ENCODE measurements at places on chromosomes 4 and X. TPM values are rescaled to one million over a fixed set of nuclear protein-coding genes. Genes with fewer than 3 reads are reported as not detected.

DNA sequence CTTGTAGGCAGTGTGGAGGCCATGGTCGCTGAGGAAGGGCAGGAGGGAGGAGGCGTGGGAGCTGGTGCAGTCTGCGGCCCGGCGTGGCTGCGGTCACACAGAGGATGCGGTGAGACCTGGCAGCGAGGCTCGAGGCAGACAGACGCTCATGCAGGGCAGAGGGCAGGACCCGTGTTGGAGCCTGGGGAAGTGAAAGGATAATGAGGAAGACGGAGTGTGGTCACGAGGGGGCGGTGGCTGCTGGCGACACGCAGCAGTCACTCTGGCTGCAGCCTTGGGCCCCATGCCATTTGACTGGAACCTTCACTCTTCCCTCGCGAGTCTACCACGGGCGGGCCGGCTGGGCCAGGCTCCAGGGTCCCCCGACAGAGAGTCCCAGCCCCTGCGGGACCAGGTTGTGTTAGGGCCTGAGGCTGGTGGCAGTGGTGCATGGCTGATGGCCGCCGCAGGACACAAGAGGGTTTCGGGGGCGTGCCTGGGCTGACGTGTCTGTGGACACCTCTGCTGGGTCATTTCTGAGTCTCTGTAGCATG is 68.8 kb upstream of the HGFAC start:
- DNase-seq = no peak

- no peak for DNase-seq
These were observed 8.9 kb downstream of the PGAM4 start for GRCh38 chrX:77960567-77960966.

DNA sequence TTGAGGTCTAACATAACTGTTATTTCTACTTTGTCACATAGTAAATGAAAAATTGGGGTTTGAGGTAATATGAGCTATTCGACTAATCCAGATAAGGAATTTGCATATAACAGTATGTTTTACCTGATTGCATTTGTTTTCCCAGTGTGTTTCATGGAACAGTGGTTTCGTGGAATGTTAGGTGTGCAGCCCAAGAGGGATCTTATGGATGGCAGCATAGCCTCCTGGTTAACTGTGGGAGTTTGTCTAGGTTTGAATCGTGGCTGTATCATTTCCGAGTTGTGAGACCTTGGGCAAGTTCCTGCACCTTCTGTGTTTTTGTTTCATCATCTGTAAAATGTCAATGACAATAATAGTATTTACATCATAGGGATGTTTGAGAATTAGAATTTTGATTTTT is 7.9 kb downstream of the BMPR1B start:
- DNase-seq = no peak

DNA sequence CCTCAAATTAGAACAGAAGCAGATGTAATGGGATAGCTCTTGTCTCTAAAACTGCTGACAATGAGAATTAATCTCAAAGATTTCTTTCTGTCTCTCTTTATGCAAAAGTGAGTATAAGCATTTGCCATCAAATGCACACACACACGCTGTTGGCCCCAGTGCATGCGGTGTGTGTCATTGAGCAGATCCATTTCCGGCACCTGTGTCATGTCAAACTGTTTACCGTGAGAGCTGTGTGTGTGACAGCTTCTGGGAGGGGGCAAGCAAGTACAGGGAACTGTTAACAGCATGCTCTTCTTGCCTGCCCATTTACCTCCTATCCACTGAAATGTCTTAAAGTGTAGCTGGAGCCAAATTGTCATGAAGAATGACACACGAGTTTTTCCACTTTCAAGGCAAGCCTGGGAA is 297.9 kb upstream of the FAT4 start:
- DNase-seq = no peak

GRCh38 chr4:78749972-78750727 is 26.0 kb upstream of the BMP2K start:
- DNase-seq = no peak

GRCh38 chr4:9691238-9692065 is 90.0 kb upstream of the DRD5 start:
- peak; percentile 92 for DNase-seq

GRCh38 chr4:157096439-157096838 is 20.5 kb downstream of the GLRB start:
- DNase-seq = peak; percentile 42

DNA sequence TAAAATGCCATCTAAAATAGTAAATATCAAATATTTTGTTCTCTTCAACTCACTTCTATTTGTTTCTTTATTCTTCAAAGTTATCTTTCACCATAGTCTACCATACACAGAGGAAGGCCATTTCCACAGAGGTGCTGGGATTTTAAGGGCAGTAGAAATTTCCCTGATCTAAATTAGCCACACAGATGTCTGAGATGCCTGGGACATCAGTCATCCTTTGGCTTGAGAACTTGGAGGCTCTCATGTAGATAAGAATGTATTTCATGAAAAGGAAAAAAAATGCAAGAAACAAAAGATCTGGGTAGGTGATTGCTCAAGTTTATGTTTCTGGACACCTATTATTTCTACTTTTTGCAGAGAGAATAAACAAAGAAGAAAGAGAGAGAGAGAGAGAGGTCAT is 1008.2 kb downstream of the NLGN4X start:
- no peak for DNase-seq

DNA sequence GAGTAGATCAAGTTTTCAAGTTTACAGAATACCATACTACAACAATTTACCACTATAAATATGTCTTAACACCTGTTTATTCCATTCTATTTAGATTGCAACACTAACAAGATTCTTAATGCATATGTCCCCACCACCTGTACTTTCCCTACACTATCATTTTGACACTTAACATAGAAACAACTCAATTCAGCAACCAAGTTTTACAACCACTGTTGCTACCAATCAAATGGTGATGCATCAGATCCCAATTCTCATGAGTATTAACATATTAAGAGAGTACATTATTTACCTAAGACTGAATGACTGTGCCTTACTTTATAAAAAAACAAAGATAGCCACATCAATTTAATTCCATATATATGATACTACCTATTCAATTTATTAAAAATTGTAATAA is 49.4 kb downstream of the EIF4E start:
- no peak for DNase-seq

DNA sequence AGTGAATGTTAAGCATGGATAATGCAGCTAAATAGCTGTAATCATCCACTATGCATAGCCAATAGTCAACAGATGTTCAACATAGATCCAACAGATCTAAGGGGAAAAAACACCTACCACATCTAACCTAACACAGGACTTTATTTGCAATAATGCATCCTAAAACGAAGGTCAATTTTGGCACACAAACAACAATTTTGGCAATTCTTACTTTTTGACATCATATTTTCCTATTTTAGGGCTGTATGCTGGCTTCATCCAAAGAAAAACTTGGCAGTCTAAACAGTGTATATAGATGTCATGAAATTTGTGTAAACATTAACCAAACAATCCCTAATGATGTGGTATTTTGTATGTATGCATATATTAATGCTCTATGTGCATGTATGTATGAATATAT is 33.2 kb downstream of the UNC5C start:
- DNase-seq = no peak

- no peak for DNase-seq
These were observed 331.5 kb downstream of the NKX6-1 start for GRCh38 chr4:84167564-84167963.

DNA sequence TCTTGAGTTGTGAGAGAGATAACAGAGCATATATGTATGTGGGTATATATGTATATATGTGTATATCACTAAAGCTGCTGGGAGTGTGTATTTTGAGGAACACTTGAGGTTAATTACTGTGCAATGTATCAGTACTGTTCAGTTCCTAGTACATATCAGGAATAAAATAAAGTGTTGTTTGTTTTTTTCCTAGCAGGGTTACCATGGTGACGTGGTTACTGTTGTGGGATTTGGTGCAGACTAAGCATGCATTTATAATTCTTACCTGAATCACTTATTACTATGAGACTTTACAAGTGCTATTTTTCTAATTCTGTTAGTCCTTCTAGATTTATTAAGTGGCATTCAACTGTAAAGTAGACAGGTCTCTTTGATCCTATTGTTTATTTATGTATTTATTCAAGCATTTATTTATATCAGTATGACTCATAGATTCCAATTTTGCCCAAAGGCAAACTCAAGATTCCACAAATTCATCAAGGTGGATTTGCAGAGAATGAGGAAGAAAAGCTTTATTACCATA is 26.9 kb upstream of the BEX4 start:
- no peak for DNase-seq

DNA sequence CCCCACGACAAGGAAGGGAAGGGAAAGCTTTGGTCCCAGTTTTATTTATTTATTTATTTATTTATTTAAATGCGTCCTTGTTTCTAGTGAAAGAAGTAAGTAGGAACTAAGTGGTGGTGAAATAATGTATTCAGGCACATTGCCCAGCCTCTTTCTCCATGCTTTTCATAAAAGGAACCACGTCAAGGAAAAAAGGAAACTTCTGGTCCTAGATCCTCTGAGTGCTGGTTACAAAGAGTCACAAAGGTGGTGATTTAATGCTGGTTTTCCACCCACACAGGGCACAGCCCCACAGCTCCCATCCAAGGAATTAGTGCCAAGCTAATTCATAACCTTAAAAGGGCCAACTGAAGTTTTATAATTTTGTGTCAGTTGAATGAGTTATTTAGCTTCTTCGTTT is 206.6 kb upstream of the GYPA start:
- no peak for DNase-seq

DNA sequence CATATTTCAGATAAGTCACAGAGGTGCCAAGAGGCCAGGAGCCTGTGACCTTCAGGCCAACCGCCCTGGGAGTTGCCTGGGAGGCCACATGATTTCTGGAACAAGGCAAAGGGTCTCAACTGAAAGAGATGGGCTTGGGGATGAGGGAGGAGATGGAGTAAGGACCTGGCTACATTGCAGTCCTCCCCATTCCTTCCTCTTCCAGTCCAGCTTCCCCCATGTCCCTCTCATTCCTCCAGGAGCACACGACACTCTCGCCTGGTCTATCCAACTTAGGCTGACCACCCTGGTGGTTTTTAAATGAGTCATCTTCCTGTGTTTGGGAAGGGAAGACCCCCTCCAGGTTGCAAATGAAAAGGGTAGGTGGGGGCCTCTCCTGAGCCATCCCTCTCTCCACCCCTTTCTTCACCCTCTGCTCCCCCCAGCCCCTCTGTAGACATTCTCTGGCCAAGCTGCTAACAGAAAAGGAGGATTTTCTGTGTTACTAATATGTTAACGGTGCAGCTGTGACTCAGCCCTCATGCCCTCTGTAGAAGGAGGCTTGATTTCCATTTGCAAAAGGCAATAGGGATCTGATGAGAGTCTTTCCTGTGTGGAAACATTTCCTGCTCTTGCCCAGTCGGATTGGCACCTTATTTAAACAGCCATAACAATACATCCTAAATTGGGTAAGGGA is 79.2 kb downstream of the RTL5 start:
- DNase-seq = no peak

DNA sequence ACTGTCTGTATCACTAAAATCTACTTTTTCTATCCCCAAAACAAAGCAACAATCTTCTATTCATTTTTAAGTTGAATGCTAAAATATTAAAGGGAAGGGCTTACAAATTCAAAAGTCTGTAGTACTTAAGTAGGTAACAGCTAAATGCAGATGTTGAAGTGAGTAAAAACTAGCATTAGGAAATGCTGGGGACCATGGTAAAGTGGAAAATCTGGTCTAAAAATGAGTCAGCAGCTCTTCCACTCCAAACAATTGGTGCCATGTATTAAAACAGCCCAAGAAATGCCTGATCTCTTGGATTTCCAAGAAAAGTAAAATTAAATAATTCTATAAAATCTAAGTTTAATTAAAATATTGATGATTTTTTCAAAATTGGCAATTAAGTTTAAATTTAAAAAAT is 73.3 kb upstream of the PPP3CA start:
- no peak for DNase-seq

DNA sequence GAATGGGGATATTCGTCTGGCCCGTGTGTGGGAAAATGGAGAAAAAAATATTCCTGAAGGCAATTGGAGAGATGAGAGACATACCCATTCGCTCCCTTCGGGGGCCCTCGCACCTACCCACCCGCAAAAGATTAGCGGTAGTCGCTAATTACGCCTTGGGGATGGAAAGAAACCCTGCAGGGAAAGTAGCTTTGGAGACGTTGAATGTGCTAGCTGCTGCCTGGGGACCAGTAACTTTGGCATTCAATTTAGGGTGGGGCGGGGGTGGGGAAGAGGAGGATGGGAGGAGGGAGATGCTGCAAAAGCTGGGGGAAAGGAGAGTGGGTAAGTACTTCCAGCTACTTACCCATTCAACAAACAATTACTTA is 407 bp upstream of the ZC4H2 start:
- DNase-seq = no peak

GRCh38 chr4:165803005-165803404 is 70.0 kb upstream of the TLL1 start:
- DNase-seq = no peak

DNA sequence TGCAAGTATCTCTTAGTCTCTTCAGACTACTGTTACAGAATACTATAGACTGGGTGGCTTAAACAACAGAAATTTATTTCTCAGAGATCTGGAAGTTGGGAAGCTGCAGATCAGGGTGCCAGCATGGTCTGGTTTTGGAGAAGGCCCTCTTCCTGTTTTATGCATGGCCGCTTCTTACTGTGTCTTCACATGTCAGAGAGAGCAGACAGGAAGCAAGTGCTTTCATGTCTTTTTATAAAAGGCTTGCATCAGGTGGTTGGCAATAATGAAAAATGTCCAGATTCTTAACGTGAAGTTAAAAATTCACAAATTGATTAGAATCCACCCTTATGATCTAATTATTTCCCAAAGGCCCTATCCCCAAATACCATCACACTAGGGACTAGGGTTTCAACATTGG is 284.9 kb downstream of the RPA4 start:
- no peak for DNase-seq

- no peak for DNase-seq
These were observed 321.0 kb upstream of the CPEB2 start for GRCh38 chr4:14681330-14681729.

GRCh38 chr4:8092282-8092681 is 66.3 kb downstream of the ABLIM2 start:
- no peak for DNase-seq

DNA sequence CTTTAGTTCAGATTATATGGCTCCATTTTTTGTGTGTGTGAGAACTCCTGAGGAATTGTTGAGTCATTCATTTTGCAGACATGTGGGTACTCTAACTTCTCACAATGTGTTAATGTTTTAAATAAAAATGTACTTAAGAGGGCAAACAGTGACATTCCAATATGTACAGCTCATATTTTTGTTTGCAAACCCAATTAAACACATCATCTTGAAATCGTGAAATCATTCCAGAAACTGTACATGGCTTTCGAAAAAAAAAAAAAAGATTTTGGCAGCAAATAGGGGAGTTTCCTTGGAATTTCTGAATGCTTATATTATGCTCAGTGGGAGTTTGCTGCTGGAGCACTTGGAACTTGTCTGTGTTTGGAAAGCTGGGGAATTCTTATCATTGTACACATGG is 85.0 kb downstream of the HPGD start:
- DNase-seq = peak; percentile 18

Gene MAGEA2
- total RNA-seq = not detected

Gene TBC1D9
- 7.9 TPM for total RNA-seq

Gene GPR34
- total RNA-seq = not detected

Gene ZNF141
- 0.22 TPM for total RNA-seq

Gene CFP
- not detected for total RNA-seq

Gene ZC4H2
- 1.7 TPM for total RNA-seq

Gene SYP
- total RNA-seq = 0.63 TPM

Gene TRIM75
- not detected for total RNA-seq

Gene KIT
- total RNA-seq = 0.03 TPM
